ENCODE measurements at places on chromosomes 7 and 10.

GRCh38 chr7:3780525-3780924 lies 479.5 kb downstream of the SDK1 start:
- DNase-seq, result no peak

GRCh38 chr7:2205036-2205780 lies 27.5 kb downstream of the MAD1L1 start:
- no peak for DNase-seq

GRCh38 chr10:60349426-60349825 lies 40.2 kb downstream of the ANK3 start:
- DNase-seq, result no peak

GRCh38 chr7:14687777-14688176 lies 214.8 kb downstream of the DGKB start:
- DNase-seq, result no peak

GRCh38 chr7:112485766-112486165 lies 5.0 kb downstream of the LSMEM1 start:
- no peak for DNase-seq

GRCh38 chr7:89584896-89585295 lies 569.4 kb upstream of the STEAP1 start:
- no peak for DNase-seq

DNA sequence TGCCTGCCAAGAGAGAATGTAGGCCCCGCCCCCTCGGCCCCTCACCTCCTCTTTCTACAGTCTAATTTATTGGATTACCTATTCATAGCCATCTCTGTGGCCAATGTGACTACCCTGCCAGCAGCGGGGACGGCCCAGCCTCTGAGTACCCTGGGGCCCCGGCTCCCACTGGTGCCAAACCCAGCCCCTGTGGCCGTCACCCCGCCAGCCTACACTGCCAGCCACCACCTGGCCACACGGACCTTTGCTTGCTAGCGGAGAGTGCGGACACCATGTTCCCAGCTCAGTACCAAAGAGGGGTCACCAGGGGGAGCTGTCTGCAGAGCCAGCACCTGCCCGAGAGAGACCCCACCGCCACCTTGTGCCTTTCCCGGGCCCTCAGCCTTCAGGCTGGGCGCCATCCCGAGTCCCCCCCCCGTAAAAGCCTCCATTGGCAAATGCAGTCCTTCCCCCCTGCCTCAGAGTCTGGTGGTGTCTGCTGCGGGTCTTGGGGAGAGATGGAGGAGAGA lies 511.1 kb downstream of the ZNF37A start:
- DNase-seq, result no peak

DNA sequence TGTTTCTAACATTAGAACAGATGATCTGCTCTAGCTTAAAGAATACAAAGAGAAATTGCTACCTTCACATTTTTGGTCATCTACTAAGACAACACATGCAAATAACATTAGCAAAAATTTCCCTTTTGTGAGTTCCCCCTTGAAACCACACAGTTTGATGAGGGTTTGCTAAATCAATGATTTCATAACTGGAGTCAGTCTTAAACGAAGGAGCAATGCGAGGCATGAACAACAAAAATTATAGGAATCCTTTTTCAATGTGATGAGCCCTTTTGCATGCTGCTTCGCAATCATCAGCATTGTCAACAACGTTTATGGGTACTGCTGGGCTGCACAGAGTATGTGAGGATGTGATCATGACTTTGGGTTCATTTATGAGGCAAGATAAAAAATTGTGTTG lies 286.4 kb downstream of the C7orf25 start:
- no peak for DNase-seq

- DNase-seq, result peak; percentile 99
Measured at GRCh38 chr7:155962191-155962967, 150.1 kb upstream of the SHH start.

DNA sequence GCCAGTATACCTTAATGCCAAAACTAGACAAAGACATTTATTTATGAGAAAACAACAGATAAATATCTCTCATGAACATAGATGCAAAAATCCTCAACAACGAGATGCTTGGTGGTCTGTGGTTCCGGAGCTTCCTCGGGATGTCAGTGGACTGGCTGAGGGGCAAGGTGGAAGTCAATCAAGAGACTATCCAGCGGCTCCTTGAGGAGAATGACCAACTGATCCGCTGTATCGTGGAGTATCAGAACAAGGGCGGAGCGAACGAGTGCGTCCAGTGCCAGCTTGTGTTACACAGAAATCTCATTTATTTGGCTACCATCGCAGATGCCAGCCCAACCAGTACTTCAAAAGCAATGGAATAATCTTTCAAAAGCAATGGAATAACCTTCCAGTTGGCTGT lies 60.0 kb upstream of the PARD3 start:
- DNase-seq, result no peak

DNA sequence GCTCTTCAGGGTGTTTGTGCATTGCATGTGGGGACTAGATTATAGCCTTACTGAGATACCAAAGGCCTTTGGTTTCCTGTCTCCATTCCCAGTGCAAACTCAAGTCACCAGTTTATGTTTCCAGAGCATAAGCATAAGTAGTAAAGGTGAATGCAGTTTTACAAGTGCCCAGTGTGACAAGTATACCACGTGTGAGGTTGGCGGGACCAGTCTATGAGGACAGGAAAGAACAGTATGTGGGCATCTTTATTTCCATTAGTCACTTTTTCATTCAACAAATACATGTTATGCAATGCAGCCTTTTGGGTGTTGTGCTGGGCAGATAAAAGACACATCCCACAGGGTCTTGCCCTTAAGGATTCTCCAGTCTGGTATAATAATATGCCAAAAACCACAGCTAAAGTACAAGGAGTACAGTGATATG lies 146.5 kb downstream of the ARID5B start:
- DNase-seq, result no peak

GRCh38 chr10:23899166-23899565 lies 309.8 kb upstream of the KIAA1217 start:
- no peak for DNase-seq

DNA sequence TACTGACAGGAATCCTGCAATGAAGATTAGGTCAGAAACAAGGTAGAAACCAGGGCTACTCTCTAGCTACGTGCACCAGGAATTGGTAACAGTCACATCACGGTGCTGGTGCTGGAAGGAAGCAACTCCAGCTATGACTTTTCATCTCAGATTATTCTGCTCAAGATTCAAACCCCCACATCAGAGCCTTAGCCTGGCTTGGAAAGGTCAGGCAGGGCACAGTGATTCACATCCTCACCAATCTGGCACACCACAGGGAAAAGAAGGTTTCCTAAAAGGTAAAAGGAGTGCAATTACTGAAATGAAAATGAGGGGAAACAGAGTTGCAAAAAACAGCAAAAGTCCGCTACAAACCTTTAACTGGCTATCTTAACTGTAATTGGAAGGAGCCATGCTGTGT lies 240.2 kb upstream of the NPSR1 start:
- no peak for DNase-seq

DNA sequence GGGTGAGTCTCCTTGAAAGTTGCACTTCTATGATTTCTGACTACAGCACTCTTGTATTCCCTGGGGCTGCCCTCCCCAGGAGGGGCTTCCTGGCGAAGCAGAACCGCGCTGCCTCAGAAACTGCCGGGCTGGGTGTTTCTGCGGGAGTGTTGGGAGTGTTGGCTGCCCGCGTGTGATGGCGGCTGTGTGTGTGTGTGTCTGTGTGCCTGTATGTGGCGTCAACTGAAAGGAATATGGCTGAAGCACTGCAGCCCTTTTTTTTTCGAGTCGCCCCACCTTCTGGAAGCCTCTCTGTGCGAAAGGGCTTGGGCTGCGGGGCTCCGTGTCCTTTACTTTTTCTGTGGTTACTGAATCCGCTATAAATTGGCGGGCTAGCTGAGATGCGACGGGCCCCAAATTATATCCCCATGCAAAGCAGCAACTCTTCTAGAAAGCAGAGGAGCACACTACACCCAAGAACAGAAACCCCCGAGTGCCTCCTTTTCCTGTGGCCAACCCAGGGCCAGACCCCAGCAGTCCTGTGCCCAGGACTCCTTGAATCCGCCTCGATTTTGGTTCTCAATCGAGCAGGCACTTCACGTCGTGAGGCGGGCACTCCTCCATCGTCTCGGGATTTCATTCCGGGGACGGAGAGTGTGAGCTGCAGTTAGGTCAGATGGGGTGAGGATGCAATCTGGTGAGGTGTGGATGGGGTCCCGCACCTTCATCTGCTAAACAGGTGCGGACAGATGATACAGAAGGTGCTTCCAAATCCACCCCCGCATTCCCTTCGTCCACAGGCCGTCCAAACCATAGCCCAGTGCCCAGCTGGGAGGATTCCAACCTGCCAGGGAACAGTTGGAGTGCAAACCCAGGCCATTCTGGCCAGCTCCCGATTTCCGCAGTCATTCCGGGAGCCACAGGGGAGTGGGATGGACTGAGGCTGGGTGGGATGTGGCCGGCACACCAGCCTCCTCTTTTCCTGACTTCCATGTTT lies 22.5 kb upstream of the ZNF273 start:
- no peak for DNase-seq

- DNase-seq, result peak; percentile 25
Measured at GRCh38 chr10:77417806-77418640, 219.6 kb downstream of the KCNMA1 start.

DNA sequence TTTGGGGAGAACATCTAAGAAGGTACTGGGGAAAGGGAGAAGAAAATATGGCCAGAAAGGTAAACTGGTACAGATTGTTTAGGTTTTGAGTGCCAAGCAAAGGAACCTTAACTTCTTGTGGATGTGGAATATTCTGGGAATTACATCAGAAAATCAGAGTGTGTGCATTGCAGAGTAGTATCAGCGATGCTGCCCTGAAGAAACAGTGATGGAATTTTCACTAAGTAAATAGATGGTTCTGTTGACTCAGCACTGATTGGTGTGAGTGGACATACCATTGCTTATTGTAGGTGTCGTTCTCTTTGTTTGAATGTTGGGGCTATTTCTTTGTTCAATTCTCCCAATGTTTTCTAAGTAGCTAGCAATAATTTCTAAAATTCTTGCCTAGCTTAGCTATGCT lies 24.4 kb upstream of the AKR1B1 start:
- peak; percentile 42 for DNase-seq

- DNase-seq, result no peak
Measured at GRCh38 chr10:60870803-60871202, 73.2 kb downstream of the RHOBTB1 start.

DNA sequence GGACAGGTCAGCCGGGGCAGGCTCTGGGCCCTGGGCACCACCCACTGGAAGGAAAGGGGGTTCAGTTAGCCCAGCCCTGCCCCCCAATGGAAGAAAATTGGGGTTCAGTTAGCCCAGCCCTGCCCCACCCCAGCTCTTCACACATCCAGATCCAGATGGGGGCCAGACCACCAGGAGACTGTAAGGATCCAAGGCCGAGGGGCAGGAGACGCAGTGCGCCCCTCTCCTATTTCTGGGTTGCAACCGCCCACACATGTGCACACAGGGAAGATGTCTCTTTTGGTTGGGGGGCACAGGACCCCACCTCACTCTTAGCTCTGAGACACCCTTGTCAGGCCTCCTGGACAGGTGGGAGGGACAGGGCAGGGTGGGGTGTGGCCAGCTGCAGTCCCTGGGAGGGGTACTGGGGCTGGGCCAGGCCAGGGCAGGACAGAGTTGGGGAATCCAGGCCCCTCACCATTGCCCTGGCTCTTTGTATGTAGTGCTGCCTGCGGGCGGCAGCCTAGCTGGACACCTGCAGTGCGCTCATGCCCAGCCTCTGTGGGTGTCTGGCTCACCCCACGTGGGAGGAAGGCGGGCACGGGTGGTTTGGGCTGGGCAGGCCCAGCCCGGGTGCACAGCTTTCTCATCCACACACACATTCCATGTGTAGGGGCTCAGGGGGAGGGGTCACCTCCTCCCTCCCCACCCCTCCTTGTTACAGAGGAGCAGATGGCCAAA lies 141.2 kb downstream of the LHPP start:
- no peak for DNase-seq

- DNase-seq, result no peak
Measured at GRCh38 chr10:62796896-62797295, 7.6 kb upstream of the ADO start.

DNA sequence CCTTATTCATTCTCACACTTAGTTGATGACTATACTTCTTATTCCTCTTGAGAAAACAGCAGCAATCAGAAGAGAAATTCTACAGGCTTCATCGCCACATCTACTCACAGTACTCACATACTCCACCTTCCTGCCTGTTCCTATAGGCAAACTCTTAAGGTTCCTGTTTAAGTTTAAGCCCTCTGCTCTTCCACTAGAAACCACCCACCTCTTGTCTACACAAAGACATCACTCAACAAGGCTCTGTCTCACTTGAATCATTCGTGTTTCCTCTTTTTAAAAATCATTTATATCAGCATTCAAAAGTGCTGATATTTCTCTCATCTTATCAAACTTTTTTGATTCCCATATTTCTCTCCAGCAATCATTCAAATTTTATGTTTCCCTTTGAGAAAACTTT lies 85.5 kb upstream of the ADO start:
- DNase-seq, result no peak

DNA sequence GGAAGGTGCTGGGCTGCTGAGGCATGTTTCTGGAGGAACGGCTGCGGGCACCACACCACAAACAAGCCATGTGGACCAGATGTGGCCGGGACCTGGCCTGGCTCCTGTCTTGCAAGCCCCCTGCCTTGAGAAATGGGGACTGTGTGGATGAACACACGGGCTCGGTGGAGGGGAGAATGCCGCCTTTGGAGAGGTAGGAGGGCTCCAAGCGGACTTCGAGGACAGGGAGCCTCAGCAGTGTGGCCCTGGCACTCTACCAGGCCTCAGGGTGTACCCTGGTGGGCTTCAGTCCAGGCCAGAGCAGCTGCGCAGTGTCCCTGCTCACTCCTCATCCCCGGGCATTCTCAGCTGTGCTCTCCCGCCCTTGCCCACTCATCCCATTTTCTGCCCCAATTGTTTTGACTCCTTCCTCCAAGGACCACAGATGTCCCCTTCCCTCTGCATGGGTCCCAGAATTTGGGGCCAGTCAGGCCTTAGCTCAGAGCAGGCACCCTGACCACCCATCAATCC lies 31.5 kb downstream of the PWWP2B start:
- no peak for DNase-seq

- no peak for DNase-seq
Measured at GRCh38 chr7:51314726-51315125, 1.9 kb downstream of the COBL start.

DNA sequence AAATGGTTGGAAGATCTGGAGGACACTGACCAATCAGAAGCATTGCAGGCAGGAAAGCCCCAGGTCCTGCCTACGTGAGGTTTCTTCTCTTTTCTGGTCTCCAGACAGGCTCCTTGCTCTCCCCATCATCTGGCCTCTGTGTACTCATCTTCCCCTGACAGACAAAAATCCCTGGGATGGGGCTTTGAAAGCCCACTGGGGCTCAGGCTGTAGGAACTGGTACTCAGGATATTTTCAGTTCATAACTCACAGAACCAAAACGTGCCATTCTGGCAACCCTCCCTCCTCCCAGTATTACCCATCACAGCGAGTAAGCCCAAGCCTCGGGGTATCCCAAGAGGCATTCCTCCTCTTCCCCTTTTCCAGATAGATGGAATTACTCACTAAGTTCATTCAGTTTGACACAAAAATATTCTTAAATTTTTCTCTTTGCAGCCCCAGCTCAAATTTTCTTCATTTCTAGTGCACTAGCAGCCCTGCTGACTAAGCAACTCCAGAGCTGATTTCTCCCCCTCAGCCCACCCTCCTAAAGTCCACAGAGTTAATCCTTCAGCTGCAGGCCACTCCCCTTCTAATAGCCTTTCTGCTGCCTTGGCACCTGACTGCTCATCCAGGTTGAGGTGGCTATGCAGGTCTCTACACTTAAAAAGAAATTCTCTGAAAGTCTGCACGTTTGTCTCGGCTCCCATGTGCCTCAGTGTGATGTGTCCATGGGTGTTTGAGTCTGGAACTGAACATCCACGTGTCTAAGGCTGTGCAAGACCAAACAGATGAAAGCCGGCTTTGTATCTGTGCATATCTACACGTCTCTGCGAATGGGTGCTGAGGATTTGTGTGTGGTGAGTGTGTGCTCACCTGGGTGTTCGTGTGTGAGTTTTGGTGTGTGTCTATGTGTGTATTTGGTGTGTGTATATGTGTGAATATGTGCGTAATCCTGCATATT lies 331.4 kb downstream of the CCSER2 start:
- no peak for DNase-seq
